ENCODE measurements at places on chromosomes 3 and 15.

- DNase-seq = no peak
Measured at GRCh38 chr15:57156210-57156884, 220.0 kb upstream of the CGNL1 start.

DNA sequence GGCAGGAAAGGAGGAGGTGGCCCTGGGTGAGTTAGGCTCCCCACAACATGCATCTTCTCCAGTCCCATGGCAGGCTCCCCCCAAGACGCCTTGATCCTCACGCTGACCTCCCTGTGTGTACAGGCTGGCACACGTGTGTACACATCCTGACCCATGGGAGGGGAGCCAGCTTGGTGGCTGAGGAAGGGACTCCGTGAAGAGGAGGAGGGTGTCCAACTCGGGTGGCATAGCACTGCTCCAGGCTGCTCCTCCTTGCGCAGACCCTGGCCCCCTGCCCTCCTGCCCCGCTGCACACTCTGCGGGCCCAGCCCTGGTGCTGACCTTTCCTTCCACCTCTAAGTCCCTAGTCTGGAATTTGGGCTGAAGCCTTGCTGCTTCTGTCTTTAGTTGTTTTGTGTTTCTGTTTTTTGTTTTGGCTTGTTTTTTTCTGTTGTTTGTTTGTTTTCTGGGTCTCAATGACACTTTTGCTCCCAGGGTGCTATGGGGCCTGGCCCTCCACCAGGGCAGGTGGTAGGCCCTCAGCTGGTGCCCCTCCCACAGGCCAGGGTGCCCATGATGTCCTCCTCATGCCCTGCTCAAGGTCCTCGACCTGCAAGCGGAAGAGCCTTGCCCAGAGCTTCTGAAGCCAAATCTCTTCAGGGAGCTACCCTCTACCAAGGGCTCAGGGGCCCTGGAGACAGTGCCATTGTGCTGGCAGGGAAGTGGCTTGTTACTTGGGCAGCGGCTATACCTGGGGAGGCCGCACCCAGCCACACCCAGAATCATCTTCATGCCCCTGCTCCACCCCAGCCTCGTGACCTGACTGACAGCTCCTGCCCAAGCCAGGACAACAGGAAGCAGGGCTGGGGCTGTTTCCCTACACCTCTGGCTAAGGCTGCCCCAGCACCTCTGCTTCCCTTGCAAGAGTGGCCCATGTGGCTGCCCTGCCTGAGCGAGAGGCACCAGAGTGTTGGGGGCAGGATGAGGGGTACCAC lies 5.1 kb downstream of the EPHB3 start:
- no peak for DNase-seq

DNA sequence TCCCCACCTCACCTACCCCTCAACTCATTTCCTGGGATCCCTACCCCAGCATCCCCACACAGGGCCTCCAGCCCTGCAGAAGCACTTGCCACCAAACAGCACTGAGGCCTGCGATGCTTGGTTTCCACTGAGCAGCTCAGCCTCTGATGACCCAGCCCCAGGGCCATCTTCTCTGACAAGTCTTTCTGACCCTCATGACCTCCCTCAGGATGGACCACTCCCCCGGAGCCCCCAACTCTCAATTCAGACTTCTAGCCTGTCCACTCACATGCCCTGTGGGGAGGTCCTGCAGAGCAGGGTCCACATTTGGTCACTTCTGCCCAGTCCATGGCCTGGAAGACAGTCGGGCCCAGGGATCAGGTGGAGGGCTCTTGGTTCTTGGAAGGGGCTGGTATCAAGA lies 63.4 kb upstream of the SPATA12 start:
- no peak for DNase-seq

DNA sequence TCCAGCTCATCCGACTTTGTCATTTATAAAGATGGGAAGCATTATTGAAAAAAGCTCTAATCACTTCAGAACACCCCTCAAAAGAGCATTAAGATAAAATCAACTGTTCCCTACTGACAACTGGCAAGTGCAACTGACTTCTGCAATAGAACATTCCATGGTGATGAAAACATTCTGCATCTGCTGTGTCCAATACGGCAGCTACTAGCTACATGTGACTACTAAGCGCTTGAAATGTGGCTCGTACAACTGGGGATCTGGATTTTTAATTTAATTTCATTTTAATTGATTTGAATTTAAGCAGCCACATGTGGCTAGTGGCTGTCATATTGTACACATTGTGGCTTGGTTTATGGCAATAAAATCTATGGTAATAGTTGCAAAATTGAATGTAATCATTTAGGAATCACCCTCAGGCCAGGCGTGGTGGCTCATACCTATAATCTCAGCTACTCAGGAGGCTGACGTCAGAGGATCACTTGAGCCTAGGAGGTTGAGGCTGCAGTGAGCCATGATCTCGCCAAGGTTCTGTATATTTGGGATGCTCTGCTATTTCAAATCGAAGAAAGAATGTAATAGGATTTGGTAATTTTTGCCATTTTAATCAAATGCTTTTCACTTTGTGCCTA lies 390.3 kb downstream of the GABRB3 start:
- no peak for DNase-seq

- peak; percentile 54 for DNase-seq
Measured at GRCh38 chr3:54853573-54854404, 74.1 kb downstream of the LRTM1 start.

DNA sequence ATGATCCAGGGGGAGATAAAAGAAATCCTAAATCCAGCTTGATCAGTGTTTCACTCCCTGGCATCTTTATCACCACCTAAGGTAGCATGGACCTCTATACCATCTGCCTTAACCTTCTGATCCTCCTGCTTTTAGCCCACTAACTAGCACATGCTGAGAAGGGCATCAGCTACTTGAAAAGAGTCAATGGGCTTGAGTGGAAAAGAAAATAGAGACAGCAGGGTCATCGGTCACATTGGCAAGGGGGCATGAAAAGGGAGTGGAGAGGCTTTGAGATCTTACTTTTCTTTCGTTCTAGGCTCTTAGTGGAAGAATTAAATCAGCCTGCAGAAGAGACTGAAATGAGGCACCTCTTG lies 239 bp upstream of the ZFYVE19 start:
- no peak for DNase-seq

DNA sequence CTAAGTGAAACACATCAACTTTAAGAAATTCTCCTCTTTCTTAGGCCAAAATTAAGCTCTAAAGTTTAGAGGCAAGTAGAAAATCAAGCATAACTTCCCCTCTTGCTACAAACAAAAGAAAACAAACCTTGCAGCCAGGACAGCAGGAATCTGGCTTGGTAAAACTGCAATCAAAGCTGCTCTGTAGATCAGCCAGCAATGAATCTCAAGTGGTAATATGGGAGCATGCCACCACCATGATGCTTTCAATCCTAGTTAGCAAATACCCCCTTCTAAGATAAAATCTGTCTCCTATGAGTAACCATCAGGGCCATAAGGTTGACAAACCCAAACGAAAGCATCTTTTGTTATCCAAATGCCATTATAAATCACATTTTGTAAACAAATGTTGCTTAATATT lies 208.3 kb upstream of the PLSCR5 start:
- DNase-seq = no peak

DNA sequence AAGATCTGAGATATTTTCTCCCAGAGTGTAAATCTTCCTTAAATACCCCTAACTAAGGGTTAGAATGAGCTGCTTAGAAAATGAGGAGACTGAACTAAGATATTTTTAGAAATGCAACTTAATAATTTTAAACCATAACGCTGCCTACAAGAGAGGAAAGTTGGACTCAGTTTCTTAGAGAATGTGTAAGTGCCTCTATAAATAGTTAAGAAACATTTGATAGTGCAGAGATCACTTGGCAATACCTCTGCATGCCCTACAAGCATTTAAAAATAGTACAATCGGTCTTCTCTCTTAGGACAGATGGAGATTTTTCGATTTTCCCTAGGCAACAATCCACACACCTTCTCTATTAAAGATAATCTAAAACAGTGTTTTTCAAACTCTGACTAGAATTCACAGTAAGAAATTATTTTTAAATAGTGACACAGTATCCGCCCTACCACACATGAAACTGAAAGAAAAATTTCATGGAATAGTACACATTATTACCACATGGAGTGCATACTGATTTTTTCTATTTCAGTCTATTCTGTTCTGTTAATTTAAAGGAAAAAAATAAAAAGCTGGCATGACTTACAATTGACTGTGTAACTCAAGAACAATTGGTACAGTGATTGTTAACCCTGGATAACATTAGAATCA lies 83.2 kb downstream of the GADL1 start:
- no peak for DNase-seq

GRCh38 chr15:75347222-75348033 lies 589 bp downstream of the NEIL1 start:
- DNase-seq = peak; percentile 79

DNA sequence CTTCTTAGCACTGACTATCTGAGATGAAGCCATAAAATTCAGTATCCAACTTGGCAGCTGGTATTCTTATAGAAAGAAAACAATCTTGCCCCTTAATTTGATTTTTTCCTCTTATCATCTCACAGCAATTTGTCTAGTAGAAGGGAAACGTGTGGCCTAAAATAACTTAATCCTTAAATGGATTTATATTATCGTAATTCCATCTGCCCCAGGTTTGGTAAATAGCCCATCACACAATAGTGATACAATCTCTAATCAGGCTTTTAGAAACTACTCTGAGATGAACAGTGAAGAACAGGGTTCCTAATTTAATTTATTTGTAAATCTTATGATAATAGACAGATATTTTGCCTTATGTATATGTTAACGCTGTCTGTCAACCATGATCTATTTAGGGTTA lies 24.8 kb downstream of the PEX5L start:
- DNase-seq = peak; percentile 16

- DNase-seq = no peak
Measured at GRCh38 chr3:66372681-66373350, 128.0 kb downstream of the LRIG1 start.

Measured in NCI-H2171 treated with DMSO at 0.1 percent for 48 hours (cell line).